ENCODE measurements at places on chromosomes 5 and 9. TPM values are rescaled to one million over a fixed set of nuclear protein-coding genes. Genes with fewer than 3 reads are reported as not detected.

DNA sequence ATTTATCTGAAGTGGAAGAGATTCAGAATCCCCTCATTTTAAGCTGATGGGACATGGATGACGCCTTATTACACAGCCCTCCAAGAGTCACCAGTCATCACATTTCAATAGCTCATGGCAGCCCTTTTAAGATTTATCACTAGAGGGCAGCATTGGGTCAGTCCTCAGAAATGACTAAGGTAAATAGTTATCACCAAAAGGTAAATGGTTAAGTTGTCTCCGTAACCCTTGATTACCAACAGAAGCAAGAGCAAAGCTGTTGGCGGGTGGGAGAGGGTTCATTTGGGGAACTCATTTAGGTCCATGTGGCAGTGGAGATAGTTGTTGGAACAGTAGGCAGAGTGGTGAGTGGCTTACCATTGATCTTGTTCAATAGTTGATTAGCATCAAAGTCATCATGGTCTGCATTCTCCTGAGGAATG, 12.0 kb upstream of the C9 start:
- no peak for DNase-seq
- no peak overlapping the region for H3K4me3 ChIP-seq
- no peaks in the 10 kb centered on the region for H3K36me3 ChIP-seq
- no peaks in the 10 kb centered on the region for H3K27me3 ChIP-seq

The INSL4 gene
- not detected for total RNA-seq

GRCh38 chr5:65137631-65138030, 344.1 kb downstream of the ADAMTS6 start:
- H3K36me3 ChIP-seq, result no peaks in the 10 kb centered on the region
- no peak for DNase-seq
- H3K27me3 ChIP-seq, result no peaks in the 10 kb centered on the region
- H3K4me1 ChIP-seq, result no peaks in the 10 kb centered on the region

DNA sequence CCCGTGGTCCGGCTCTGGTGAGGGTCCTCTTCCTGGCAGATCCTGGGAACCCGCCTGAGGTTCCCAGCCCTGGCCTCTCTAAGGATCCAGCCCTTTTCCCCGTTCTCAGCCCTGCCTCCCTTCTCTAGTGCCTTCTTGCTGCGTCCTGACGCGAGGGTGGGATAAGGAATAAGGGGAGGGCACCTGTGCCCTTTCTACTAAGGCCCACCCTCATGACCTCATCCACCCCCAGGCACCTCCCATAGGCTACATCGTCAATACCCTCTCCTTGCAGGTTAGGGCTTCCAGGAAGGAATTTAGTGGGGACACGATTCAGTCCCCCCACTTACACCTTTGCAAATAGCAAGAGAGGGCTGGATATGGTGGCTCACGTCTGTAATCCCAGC, 10.7 kb upstream of the DIPK1B start:
- H3K36me3 ChIP-seq, result no peaks in the 10 kb centered on the region
- H3K27me3 ChIP-seq, result no peaks in the 10 kb centered on the region
- peaks cover 14% of the 10 kb centered on the region for H3K4me1 ChIP-seq
- H3K4me3 ChIP-seq, result no peak overlapping the region

The CDH18 gene
- not detected for total RNA-seq

- H3K4me1 ChIP-seq, result peaks cover 53% of the 10 kb centered on the region
- no peak for DNase-seq
Observed at GRCh38 chr9:97633859-97634490, 354 bp downstream of the NCBP1 start.

The QRFP gene
- total RNA-seq, result not detected

- H3K4me1 ChIP-seq, result no peaks in the 10 kb centered on the region
- H3K36me3 ChIP-seq, result no peaks in the 10 kb centered on the region
- no peak overlapping the region for H3K4me3 ChIP-seq
- peak; percentile 26 for DNase-seq
Observed at GRCh38 chr9:89593727-89594427, 10.9 kb upstream of the GADD45G start.

The DMXL1 gene
- 26.2 TPM for total RNA-seq

DNA sequence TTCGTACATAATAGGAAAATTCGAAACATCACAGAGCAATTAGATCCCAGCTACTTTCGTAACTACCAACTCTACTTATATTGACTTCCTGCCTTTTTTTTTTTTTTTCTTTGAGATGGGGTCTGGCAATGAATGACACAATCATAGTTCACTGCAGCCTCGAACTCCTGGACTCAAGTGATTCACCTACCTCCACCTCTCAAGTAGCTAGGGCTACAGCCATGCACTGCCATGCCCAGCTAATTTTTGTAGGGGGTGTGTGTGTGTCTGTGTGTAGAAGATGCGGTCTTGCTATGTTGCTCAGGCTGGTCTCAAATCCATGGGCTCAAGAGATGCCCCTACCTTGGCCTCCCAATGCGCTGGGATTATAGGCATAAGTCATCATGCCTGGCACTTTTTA, 5.8 kb upstream of the PAIP2 start:
- no peak for DNase-seq
- H3K36me3 ChIP-seq, result peaks cover 5% of the 10 kb centered on the region
- no peak overlapping the region for H3K4me3 ChIP-seq
- peaks cover 4% of the 10 kb centered on the region for H3K4me1 ChIP-seq

DNA sequence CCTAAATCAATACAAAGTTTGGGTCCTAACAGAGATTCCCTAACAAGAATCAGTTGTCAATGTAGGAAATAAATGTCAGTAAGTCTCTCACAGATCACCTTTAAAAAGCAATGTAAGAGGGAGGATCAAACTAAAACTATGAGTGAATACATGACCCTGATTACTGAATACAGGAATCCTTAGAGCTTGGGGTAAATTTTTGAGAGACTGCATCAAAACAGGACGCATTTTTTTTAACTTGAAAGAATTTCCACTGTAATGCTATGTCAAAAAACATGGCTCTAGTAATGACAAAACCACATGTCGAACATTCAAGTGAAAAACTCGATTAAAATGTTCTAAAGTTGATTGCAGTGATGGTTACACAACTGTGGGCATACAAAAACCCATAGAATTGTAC, 21.9 kb downstream of the ZDHHC21 start:
- DNase-seq, result no peak
- H3K4me1 ChIP-seq, result no peaks in the 10 kb centered on the region
- H3K36me3 ChIP-seq, result no peaks in the 10 kb centered on the region
- no peak overlapping the region for H3K27ac ChIP-seq
- H3K27me3 ChIP-seq, result no peaks in the 10 kb centered on the region

- H3K36me3 ChIP-seq, result no peaks in the 10 kb centered on the region
- no peak for DNase-seq
- H3K4me3 ChIP-seq, result no peak overlapping the region
- H3K4me1 ChIP-seq, result peaks cover 8% of the 10 kb centered on the region
- no peaks in the 10 kb centered on the region for H3K27me3 ChIP-seq
- no peak overlapping the region for H3K27ac ChIP-seq
Observed at GRCh38 chr9:15140051-15140450, 167.0 kb downstream of the TTC39B start.
